Right atrium auricular region (tissue), 2 donors: ENCODE measurements at places on chromosomes 7 and 10. TPM values are rescaled to one million over a fixed set of nuclear protein-coding genes. Genes with fewer than 3 reads are reported as not detected.
A peak's percentile ranks its signal among the peaks of the same experiment; 100 is the strongest.

DNA sequence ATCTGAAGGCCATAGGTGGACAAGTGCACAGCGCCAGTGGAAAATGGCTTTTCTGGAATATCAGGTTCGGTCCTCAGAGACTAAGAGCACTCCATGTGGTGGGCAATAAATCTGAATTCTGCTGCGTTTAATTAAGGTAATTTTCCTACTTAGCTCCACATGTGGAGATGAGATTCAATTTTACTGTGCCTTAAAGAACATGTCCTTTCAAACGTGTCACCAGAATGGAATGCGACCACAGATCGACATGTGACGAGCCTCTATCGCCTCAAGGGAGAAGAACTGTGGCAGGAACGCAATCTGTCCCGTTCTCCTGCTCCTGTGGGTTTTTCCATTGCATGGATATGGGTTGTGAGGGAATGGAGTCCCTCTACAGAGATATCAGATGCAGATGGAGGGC is 205.3 kb upstream of the ZNF32 start:
- no peak for DNase-seq

Gene CLDN3
- total RNA-seq = not detected

Gene GPR26
- not detected for total RNA-seq

Gene UNCX
- total RNA-seq = not detected

DNA sequence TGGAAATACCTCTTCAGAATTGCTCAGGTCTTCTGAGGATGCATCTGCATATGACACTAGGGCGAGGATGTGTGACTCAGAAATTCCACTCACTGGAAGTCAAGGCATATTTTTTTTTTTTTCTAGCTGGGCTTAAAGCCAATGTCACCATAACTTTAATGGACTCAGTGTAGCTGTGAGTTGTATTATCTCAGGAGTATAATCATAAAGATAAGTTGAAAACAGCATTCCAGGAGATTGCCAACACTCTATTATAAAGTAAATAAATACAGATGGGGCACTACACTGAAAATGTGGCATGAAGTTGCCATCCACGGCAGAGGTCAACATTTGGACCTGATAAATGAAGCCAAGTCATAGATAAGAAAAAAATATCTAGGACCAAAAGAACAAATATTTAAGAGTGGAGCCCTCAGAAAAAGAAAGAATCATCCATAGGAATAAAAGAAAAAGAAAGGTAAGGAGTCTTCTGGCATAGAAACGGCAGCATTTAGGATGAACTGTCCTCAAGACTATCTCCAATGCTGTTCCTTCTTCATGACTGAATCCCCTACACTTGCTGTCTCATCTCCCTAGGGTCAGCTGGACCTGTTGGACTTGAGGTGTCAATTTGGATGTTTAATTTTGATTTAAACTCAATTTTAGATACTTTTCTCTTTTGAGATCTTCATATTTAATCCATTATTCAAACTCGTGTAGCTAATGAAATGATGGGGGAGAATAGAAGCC is 72.9 kb upstream of the CAV2 start:
- no peak for DNase-seq

DNA sequence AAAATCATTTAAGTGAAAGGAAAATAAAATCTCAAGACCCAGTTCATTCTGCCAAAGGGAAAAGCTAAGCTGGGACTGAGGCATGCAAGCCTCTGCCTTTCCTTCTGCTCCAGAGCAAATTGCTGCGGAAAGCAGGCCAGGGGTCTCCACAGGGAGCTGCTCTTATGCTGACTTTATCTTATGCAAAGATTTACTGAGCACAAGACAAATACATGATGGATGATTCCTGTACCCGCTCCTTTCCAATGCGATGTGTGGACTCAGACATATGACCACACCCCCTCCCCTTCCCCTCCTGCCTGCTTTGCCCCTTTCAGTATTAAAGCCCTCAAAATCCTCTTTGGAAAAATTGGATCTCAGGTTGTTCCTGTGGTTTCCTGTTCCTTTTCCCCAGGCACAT is 74.2 kb upstream of the INSIG1 start:
- no peak for DNase-seq

- no peak for DNase-seq
Observed at GRCh38 chr7:48176356-48176893, 5.2 kb downstream of the ABCA13 start.

Gene ANKRD61
- total RNA-seq = not detected

GRCh38 chr10:15106352-15107013 is 9.3 kb downstream of the RPP38 start:
- peak; percentile 75 for DNase-seq

DNA sequence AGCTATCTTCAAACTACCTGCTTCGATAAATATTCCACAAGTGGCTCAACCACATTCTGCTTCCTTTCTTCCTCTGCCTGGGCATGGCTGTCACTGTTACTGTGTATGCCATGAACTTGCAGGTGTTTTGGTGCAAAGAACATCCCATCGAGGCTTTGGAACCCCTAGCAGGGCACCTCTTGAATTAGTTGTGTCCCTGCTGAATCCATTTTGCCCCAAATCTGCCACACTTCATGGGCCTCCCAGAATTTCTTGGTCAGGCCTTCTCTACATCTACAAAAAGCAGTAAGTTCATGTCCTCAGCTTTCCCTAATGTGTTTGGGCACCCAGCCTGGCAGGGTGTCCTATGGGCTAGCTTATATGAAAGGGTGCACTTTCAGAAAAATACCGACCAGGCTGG is 53.6 kb downstream of the AKR1B1 start:
- no peak for DNase-seq

- DNase-seq = no peak
Observed at GRCh38 chr10:86030312-86030711, 336.3 kb downstream of the GRID1 start.

Gene LRRN3
- total RNA-seq = 6.6 TPM

DNA sequence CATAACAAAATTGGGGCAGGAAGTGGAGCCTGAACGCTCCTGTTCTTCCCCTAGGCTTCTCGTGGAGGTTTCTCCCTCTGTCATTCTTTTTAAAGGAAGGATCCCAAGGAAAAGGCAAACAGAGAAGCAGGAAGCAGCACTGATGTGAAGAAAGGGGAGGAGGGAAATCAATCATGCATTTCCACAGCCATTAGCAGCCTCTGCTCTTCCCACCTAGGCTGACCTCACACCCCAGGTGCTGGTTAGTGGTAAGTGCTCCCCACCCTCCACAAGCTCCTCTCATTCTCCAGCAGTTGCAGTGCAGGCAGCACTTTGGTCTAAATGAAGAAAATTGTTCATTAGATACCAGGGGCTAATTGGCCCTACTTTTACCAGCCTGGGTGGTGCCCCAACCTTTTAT is 2.6 kb downstream of the CRHR2 start:
- no peak for DNase-seq

DNA sequence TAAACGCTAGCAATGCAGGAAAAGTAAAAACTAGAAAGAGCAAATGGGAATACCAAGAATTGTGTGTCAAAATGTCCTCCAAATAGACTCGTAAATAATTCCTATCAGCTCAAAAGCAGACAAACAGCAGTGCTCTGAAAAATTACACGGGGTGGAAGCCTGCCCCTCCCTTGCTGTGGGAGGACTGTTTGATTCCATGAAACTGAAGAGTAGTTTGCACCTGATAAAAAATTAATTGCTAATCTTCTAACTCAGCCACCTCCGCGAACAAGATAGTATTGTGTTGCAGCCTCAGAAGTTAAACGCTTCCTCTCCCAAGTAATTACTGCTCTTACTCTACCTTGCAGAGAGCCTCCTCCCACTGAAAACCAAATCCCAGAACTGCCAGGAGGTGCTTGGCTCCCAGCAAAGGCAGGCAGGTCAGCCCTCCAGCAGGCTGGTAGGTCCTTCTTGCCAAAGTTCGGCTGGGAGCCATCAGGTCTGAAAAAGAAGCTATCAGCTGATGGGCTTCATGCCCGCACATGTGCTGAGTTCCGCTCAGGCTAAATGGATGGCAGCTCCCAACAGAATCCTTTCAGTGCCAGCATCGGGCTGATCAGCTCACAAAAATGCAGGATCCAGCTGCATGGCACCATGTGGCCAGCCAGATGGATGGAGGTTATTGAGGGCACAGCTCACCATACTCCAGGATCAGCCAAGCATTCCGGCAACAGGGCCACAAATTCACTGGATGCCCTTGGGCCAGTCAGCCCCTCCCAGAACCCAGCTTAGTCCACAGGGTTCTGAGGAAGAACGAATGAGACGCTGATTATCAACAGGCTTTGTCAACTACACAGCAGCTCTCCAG is 37.1 kb downstream of the MAD1L1 start:
- DNase-seq = no peak

Gene CPA4
- total RNA-seq = 2.0 TPM

- DNase-seq = no peak
Observed at GRCh38 chr7:130344271-130344866, at the start of gene CPA5. CPA5 (plus strand) TSS chr7:130344816; CDS start chr7:130346486, 1,670 bp downstream.

- DNase-seq = no peak
Observed at GRCh38 chr7:82007315-82007714, 237.5 kb upstream of the HGF start.

- DNase-seq = no peak
Observed at GRCh38 chr7:2980401-2981102, 63.1 kb downstream of the CARD11 start.

- no peak for DNase-seq
Observed at GRCh38 chr10:52879091-52879807, 106.7 kb upstream of the MBL2 start.

DNA sequence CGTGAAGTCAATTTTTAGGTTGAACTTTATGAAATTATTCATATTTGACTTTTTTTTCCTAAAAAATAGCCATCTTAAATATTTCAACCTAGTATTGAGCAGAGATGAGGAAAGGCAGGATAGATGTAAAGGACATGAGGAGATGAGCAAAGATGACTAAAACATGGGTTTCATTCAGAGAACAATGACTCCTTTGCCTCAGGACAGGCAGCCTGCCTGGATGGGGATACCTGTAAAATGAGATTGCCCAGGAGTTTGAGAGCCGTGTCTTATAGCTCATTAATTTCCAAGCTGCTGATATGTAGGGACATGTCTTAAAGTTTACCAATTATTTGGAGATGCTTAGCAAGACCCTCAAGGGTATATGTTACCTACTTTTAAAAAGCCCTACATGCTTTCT is 243.8 kb upstream of the MDFIC start:
- DNase-seq = no peak

DNA sequence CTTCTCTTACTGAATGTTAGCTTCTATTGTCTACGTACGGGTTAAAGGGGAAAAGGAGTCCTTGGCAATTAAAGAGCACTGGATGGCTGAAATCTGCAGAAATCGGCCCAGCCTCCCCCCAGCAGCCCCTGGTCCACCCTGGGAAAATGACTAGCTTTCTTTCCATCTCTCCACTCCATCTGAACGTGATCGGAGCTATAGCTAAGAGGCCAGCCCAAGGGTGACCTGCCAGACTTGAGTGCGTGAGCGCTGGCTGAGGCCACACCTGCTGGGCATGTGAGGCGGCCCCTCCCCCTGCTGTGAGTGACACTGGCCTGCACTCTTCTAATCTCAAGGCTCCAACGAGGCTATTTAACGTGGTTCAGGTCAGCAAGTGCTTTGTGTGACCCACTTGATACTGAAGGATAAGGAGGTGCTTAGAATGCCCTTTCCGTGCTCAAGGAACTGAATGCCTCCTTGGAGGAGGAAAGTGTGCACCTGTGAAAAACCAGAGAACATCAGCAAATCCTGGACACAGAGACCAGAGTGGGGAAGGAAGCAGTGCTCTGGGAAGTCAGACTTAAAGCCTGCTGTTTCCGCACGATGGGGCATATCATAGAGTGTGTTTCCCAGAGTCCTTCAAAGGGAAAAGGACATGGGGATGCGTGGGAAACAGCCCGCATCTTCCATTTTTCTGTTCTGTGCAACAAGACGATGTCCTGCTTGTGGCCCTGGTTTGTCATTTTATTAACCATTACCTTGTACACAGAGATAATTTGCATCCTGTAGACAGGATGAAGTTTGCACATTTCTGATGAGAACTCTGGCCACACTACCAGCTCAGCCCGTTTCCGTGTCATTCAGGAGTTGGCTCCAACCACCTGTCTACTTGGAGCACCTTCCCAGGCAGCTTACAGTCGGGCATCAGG is 12.5 kb upstream of the MNX1 start:
- DNase-seq = no peak

DNA sequence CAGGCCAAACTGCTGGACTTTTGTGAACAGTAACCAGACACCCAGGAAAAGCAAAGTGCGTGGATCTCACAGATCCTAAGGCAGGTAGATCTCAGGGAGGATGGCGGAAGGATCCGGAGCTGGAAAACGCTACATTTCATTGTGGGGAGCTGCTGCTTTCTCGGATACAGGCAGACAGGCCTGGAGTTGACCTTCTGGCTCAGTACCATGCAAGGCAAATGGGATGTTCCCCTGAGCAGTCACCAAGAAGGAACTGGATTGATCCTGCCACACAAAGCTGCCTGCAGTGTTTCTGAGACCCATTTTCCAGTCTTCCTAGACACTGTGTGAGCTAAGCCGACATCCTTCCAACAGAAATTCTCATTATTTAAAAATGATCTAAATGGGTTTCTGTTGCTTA is 65.5 kb downstream of the ZRANB1 start:
- no peak for DNase-seq

DNA sequence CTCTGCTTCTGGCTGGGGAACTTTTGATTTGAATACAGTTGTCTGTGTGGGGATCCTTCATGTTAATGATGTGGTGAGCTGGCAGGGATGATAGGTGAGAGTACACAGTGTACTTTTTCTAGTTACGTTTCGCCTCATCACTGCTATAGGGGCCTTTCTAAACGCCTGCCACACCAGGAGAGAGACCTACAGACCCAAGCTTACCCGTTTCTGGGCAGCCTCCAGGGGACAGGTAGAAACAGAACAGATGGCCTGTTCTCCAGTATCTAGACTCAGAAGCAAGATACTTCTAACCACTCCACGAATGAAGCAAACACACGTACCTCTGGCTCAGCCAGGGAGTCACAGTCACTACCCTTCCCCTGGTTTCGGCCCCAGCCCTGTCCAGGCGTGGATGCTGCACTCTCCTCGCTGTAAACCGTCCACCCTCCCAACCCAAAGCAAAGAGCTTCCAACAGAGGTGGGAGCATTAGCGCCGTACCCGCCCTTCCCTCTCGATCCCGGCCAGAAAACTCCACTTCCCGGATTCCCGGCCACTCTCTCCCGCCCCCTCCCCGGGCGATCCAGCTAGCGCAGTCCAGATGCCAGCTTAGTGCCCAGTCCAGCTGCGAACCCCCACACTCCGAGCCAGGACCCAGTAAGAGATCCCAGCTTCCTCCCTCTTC is 1.2 kb downstream of the CCDC6 start:
- no peak for DNase-seq

Gene C7orf33
- not detected for total RNA-seq

DNA sequence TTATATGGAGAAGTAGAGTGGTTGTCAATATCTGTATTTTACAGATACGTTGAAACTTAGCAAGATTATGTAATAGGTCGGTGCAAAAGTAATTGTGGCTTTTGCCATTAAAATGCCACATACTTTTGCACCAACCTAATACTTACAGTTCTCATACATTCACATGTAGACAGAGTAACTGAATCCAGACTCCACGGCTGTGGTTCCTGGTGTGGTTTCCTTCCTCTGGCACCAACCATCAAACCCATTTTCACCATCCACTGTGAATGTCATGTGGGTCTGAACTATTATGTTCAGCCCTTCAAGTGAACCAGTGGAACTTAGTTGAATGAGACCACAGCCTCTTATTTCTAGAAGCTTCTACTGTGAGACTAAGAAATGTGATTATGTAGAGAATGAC is 31.5 kb upstream of the SLIT1 start:
- peak; percentile 1 for DNase-seq

- no peak for DNase-seq
Observed at GRCh38 chr7:45456747-45457524, 117.2 kb upstream of the ADCY1 start.

GRCh38 chr10:81871558-81871957 is 3.4 kb upstream of the NRG3 start:
- no peak for DNase-seq
